ENCODE measurements at places on chromosomes 4 and X. TPM values are rescaled to one million over a fixed set of nuclear protein-coding genes. Genes with fewer than 3 reads are reported as not detected.
A peak's percentile ranks its signal among the peaks of the same experiment; 100 is the strongest.

DNA sequence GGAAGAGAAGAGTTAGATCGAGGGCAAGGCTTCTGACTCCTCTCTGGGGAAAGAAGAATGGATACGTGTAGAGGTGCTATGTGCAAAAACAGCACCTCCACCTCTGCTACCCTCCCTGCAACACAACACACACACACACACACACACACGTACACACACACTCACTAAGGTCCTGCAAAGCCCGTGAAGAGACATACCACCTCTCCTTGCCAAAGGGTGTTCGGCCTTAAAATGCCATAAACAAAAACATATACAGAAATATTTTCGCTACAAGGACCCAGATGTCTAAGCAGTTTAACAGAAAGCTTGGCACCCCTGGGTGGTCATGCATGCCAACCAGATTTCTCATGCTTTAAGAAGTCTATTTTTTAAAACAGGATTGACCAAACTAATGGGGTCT, 1.5 kb downstream of the TIFA start:
- peak; percentile 25 for DNase-seq

DNA sequence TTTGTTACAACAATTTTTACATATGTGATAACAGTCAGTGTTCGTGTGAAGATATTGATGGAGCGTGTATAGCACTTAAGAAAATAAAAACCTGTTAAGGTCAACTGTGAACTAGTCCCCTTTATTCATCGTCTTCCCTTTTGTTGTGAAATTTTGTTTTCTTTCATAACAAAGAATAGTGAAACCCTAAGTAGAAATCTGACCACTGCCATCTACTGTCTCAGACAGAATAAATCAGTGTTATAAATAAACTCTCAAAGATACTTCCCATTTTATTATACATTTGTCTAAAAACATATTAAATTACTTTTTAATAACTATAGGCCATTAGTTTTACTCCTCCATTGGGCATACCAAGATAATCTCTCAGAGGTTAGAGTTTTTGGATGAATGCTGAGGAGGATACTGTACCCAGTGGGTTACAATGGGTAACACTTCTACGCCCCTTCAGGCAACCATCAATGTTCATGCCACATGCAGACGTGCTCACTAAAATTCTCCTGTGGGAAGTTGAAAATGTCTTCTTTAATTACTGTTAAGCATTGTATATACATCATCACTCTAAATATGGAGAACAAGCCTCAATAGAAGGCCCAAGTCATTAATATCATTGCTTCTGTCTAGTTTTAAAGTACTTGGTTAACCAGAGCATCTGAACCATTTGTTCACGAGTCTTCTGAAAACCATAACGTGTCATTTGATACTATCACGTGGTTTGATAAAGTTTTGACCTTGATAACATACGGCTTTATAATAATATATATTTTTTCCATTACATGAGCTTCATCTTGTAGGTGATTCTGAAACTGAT, 171.2 kb downstream of the TMA16 start:
- DNase-seq: no peak

DNA sequence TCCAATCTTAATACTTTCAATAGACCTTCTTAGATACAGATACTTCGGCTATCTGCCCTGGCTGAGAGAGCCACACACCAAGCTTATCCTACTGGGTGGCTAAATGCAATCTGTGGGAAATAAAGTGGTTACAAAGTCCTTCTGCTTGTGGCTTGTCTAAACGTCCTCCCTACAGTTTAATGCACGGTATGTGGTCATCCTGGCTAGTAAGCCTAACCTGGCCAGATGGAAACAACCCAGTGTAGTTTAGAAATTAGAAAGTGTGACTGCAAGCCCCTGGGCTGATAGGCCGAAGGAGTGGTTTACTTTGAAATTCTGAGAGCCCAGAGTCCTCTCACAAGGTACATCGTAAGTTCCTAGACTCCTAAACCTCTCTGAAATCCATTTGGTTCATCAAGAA, 47.9 kb downstream of the HELT start:
- no peak for DNase-seq

DNA sequence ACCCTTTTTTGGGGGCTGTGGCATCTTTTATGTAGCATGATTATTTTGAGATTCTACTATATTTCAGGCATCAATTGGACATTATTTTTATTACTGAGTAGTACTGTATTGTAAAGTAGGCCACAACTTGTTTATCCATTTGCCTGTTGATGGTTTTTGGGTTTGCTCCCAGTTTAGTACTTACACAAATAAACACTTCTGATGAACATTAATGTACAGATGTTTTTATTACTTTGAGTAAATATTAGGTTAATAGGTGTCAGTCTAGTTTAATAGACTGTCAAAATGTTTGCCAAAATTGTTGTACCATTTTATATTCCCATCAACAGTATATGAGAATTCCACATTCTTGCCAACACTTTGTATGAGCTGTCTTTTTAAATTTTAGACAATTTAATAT, 214.9 kb upstream of the MAD2L1 start:
- no peak for DNase-seq

GRCh38 chrX:73647632-73648322, 84.8 kb downstream of the CHIC1 start:
- no peak for DNase-seq

DNA sequence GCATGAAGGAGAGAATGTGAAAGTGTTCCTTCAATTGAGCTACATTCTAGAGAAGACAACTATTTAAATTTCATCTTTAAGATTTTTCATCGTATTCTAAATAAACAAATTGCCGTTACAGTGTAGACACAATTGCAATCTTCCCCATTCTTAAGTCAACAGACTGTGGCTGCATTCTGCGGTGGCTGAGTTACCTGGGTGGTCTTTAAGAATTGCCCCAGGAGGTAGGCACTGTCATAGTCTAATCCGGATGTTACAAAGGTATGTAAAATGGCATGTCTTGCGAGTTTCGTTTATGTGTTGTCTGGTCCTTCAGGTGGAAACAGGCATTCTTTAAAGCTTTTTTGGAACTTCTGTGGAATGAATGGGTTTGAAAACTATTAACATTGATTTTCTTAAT, 586.1 kb upstream of the PITX2 start:
- DNase-seq: no peak

- DNase-seq: no peak
Observed at GRCh38 chr4:77819404-77819842, 255 bp upstream of the CNOT6L start.

- no peak for DNase-seq
Observed at GRCh38 chr4:150974252-150974640, 40.8 kb downstream of the LRBA start.

- no peak for DNase-seq
Observed at GRCh38 chr4:185941461-185941860, 127.5 kb upstream of the TLR3 start.

GRCh38 chrX:45992402-45993123, 552.7 kb downstream of the ZNF674 start:
- no peak for DNase-seq

DNA sequence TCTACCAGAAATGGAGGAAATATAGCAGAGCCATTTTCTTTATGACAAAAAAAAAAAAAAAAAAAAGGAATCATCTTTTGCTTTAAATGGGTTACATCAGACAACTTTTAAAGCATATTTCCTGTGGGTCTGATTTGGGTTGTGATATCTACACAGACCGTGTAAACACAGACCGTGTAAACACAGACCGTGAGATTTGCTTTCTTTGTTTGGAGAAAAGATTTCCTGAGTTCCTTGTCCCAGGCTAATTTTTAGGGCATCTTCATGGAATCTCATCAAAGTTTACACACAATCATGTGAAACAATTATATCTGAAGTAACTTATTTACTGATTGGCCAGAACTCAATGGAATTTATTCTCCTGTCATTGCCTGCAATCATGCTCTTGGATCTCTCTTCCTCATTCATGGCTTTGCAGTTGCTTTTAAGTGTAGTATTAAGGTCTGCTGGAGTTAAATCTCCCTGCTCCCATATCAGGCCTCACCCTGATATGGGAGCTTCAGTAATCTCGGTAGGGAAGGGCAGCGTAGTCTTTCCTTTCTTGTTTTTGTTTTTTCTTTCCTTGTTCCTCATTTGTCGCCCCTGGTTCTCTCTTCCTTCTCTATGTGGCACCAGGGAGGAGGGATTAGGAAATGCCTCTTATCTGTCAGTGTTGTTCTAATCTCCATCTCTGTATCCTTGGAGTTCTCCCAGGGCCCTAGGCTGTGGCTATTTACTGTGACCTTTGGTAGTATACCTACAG, 248.6 kb upstream of the JADE1 start:
- no peak for DNase-seq

DNA sequence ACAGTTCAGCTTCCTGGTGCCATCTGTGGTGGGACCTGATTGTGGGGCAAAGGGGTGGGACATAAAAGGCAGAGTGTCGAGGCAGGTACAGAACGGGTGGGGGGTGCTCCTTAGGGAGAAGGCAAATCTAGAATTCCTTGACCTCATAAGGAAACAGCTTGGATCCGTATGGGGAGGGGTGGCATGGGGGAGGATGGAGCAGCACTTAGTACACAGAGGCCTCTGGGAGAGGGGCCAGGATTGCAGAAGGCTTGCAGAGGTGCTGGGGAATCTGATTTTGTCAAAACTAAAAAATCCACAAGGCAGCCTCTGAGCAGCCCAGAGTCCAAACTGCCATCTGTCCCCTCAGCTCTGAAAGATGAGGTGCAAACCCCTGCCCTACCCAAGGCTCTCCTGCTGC, 2.3 kb upstream of the EMD start:
- DNase-seq: peak; percentile 55

DNA sequence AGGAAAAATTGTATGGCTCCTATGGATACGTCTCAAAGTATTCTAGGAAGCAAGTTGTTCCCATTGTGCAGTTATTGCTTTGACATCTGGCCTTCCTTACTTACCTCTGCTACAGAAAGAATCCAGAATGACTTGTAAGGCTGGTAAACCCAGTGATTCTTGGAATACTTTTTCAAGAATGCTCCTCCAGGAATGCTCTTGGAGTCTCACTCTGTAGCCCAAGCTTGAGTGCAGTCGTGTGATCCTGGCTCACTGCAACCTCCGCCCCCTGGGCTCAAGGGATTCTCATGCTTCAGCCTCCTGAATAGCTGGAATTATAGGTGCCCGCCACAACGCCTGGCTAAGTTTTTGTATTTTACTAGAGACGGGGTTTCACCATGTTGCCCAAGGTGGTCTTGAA, 38.1 kb downstream of the GAB1 start:
- no peak for DNase-seq

DNA sequence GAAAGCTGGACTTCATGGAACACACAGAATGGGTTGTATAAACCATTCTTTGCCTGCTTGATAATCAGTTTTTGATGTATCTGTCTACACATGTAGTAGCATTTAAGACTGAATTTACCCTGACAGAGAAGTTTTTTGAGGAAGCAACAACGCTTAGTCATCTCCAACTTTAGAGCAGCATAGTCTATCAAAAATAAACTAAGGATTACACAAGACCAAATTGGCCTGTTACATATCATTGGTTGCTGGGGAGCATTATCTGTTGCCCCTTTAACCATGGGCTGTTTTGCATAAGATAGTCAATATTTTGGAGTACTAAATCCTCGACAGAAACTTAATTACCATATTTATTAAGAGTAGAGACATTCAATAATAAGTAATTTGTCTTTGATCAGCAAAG, 347.4 kb downstream of the FAM47B start:
- DNase-seq: no peak

- no peak for DNase-seq
Observed at GRCh38 chrX:14554131-14554715, 24.9 kb downstream of the GLRA2 start.

DNA sequence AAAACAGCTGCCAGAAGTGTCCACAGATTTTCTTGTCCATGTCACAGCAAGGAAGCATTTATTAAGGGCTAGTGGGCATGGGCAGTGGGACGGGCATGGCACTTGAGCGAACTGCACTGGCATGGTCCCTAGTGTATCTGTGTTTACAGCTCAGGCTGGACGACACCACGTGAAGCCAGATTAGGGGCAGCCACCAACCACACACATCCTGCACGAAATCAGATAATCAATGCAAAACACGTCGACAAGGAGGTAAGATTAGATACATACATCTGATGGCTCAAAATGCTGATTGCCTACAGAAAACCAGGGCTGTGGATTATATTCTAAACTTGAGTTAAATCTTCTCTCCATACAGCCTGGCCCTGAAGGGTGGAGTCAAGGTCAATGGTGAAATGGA, 103.8 kb upstream of the ATP6AP2 start:
- no peak for DNase-seq

DNA sequence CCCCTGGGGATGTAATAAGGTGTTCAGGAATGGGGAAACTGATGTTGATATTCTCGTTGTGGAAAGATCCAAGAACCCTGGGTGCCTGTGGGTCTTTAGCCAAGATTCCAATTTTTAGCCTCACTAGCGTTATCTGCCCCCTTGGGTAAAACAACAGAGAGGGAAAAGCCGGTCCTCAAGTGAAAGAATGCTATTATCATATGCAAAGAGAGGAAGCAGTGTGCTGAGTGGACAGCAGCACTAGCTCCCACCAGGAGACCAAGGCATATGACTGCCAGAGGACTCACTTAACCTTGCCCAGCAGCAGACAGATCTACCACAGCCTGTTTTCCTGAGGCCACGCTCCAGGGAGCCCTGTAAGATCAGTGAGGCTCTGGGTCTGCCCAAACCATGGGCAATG, 257.9 kb upstream of the CPEB2 start:
- no peak for DNase-seq

GRCh38 chr4:146462251-146462650, 59.5 kb downstream of the SLC10A7 start:
- DNase-seq: no peak

The SH3D19 gene
- 41.3 TPM for polyA plus RNA-seq

The SSX4 gene
- not detected for polyA plus RNA-seq

The IL3RA gene
- polyA plus RNA-seq: not detected

The C4orf51 gene
- not detected for polyA plus RNA-seq

The LETM1 gene
- 23.6 TPM for polyA plus RNA-seq

The COX7B2 gene
- not detected for polyA plus RNA-seq

The REELD1 gene
- not detected for polyA plus RNA-seq
